Left ventricle myocardium inferior (tissue), 1 donor: ENCODE measurements at places on chromosomes 7 and 10. TPM values are rescaled to one million over a fixed set of nuclear protein-coding genes. Genes with fewer than 3 reads are reported as not detected.

Gene DOCK1
- 16.8 TPM for total RNA-seq

Gene GTF2IRD1
- 15.8 TPM for total RNA-seq

Gene KCNMA1
- total RNA-seq, result 1.8 TPM

Gene TMEM196
- total RNA-seq, result not detected

Gene VPS37D
- total RNA-seq, result 3.1 TPM

Gene TFR2
- 0.25 TPM for total RNA-seq

Gene ZNRF2
- total RNA-seq, result 10.9 TPM

Gene TYW1B
- total RNA-seq, result 2.5 TPM

Gene ENKUR
- not detected for total RNA-seq

Gene DRGX
- not detected for total RNA-seq

Gene ZNF425
- 0.58 TPM for total RNA-seq

Gene PAPSS2
- 10.6 TPM for total RNA-seq

Gene HOXA2
- not detected for total RNA-seq

Gene MORN4
- total RNA-seq, result 13.9 TPM

Gene SDHAF3
- total RNA-seq, result 20.5 TPM

Gene MAT1A
- total RNA-seq, result not detected

Gene MMRN2
- total RNA-seq, result 32.1 TPM

Gene ZNF485
- 1.5 TPM for total RNA-seq

Gene TMEM139
- 8.8 TPM for total RNA-seq

Gene ITGA8
- 1.7 TPM for total RNA-seq

Gene LRIT1
- not detected for total RNA-seq

Gene NME8
- total RNA-seq, result not detected

Gene ARHGAP22
- 3.8 TPM for total RNA-seq

Gene AKR1D1
- total RNA-seq, result not detected

Gene CYP3A7
- total RNA-seq, result not detected

Gene MALRD1
- total RNA-seq, result 0.47 TPM
